Inflammatory macrophage treated with lipopolysaccharide for 1 hour (primary cell): ENCODE measurements at places on chromosomes 4 and X.

- no peak for DNase-seq
Observed at GRCh38 chrX:149467461-149467860, 37.6 kb downstream of the IDS start.

GRCh38 chrX:104334971-104335370, 80.2 kb upstream of the ESX1 start:
- no peak for DNase-seq

DNA sequence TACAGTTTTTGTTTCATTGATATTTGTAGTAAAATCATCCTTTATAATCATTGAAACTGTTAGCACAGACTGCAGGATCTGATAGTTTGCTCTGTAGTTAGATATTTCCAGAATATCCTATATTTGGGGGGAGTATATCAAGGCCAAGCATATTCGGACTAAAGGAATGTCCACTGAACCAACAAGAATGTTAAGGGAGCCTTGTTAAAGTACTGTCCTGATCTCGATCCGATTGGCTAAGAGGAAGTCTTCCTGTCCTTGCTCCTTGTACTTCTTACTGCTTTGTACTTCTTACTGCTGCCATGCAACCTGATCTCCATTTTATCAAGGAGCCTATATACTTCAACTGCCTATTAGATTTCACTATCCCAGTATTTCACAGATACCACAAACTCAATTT, 449.3 kb downstream of the RPA4 start:
- no peak for DNase-seq

DNA sequence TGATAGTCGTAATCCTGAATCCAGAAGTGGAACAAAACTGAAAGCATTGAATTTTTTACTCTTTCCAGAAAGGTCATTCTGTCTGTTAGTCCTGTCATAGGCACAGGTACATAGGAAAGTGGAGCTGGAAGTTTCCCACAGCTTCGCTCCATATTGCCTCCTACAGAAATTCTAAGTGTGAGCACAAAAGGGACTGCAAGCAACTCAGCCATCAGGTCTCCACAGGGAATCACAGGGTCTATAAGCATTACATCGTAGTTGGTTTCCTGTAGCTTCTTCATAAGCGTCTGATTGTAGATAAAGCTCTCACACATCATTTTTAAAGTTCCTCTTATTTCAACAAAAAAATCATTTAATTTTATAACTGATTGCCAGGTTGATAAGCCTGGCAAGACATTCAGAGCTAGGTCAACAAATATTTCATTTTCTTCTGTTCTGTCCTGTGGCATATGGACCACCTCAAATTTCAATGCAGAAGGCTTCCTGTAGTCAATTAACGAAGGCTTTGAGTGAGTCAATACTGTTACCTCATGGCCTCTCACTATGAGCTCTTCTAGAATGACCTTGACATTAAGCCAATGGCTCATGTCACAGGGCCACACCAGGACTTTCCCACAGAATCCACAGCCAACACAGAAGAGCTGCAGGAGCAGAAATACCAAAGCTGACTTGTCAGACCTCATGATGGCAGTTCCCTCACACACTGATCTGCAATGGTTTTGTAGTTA, at the start of gene UGT2A3:
Gene UGT2A3, minus strand, starts transcription at position 727 of the 728 bp plus-strand sequence. Its CDS starts 44 bp downstream, at position 683.
- no peak for DNase-seq

- DNase-seq, result no peak
Observed at GRCh38 chr4:168743601-168744000, 246.7 kb downstream of the PALLD start.

GRCh38 chr4:148095346-148095923, 346.8 kb downstream of the NR3C2 start:
- DNase-seq, result no peak

- peak; percentile 49 for DNase-seq
Observed at GRCh38 chr4:27129871-27130366, 269.3 kb downstream of the STIM2 start.

GRCh38 chr4:99809326-99809725, 7.3 kb upstream of the DAPP1 start:
- no peak for DNase-seq

- DNase-seq, result no peak
Observed at GRCh38 chr4:5460106-5460801, 248.1 kb downstream of the EVC2 start.

GRCh38 chrX:154459832-154460231, 1.8 kb downstream of the PLXNA3 start:
- DNase-seq, result no peak

DNA sequence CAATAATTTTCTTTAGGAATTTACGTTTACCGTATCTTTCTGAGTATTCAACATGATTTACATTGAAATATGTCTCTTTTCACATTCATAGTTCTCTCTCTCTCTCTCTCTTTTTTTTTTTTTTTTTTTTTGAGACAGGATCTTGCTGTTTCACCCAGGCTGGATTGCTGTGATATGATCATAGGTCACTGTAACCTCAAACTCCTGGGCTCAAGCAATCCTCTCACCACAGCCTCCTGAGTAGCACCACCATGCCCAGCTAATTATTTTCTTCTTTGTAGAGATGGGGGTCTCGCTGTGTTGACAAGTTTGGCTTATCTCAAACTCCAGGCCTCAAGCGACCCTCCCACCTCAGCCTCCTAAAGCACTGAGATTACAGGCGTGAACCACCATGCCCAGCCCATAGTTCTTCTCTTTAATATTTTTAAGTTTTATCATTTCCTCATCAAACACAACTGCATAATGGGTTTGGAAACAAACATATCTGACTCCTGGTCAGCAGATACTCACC, 9.8 kb downstream of the SRP72 start:
- no peak for DNase-seq

DNA sequence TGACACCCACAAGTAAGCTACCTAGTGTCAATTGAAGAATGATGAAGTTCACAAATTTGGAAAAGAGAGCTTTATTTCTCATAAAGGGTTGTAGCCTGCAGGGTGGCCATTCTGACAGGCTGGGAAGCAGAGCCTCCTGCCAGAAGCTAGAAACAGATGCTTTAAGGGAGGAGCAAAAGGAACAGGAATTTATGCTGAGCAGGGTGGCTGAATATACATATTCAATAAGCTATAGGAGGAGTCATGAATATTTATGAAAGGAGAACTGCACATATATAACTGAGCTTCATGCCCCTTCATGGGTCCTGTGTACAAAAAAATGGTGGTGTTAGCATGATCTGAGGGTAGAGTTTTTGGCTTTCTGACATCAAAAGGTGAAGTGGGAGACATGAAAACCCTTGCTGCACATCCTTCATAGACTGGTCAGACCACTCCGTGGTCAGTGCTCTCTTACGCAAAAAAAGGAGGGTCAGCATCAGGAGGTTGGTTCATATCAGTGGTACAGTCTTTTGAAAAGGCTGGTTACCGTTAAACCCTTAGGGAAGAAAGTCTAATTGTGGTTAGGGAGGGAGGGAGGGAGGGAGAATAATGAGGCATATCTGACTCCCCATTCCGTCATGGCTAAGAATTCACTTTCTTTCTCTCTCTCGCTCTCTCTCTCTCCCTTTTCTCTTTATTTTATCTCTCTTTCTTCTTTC, 121.4 kb downstream of the LUZP4 start:
- DNase-seq, result no peak

GRCh38 chr4:178599521-178599920, 1157.3 kb upstream of the AGA start:
- DNase-seq, result no peak

DNA sequence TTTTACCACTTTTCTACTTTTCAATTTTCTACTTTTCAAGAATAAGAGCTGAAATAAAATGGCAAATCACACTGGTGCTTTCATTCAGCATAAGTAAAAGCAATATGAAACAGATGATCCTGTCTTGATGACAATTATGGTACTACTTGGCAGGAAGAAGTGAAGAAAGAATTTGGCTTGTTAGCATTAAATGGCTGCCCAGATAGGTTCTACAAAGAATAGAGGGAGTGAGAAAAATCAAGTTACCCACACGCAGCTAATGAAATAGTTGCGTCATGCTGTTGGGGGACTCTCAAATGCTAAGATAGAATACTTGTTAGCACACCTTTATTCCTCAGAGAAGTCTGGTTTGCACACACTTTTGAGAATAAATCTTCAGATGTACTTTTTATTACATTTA, 12.5 kb upstream of the LCORL start:
- no peak for DNase-seq

- DNase-seq, result peak; percentile 29
Observed at GRCh38 chr4:85147481-85148076, 181.1 kb upstream of the WDFY3 start.

DNA sequence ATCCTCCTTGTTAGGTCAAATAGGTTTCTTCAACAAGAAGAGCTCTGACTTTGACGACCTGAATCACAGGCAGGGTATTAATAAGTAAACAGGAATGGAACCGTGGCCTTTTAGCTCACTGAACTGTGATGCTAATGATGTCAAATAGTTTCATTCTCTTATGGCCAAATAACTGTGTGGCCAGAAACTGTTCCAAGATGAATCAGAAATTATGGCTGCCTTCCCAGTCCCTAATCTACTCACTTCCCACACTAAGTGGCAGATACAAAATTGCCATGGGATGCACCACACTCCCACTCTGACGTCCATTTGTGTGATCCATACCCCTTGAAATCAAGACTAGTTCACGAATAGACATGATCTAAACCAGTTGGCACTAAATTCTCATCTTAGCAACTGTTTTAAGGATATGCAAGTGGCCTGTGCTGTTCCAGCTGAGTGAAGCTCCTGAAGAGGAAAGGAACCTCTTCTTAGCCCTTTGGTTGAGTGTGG, 455.4 kb downstream of the IL15 start:
- no peak for DNase-seq

DNA sequence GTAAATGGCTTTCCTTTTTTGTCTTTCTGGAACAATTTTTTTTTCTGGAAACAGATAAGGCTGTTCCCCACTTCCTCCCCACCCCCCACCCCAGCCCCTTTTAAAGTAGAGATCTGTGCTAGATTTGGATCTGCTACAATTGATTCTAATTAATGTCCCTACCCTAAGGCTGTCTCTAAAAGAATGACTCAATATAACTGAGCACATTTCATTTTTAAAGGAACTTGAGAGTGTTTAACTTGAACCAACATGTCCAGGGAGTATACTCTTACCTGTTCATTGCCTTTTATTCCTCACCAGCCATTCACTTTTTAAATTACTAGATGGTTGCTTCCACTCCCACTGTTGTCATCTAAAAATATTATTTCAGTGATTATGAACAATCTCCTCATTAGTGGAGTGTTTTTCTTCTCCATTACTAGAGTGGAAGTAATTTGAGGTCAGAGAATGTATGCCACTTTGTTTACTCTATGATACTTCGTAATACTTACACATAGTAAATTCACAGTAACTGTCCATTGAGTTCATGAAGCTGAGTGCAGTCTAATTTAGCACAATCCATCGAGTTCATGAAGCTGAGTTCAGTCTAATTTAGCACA, 14.1 kb upstream of the CNOT6L start:
- DNase-seq, result no peak

- DNase-seq, result peak; percentile 90
Observed at GRCh38 chr4:87209696-87210095, 10.7 kb downstream of the KLHL8 start.

DNA sequence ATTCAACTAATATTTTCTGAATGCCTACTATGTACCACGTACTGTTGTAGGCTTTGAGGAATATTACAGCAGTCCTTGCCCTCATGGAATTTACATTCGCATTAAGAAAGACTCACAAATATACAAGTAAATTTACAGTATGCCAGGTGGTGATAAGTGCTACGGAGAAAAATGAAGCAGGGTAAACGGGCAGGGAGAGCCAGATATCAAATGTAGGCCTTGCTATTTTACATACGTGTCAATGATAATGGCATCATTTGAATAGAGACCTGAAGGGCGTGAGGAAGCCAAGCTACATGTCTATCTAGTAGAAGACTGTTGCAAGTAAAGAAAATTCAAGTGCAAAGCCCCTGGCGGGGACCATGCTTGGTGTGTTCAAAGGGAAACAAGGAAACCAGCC, 65.2 kb downstream of the AMMECR1 start:
- no peak for DNase-seq

GRCh38 chr4:26822546-26822945, 38.1 kb upstream of the STIM2 start:
- peak; percentile 58 for DNase-seq

GRCh38 chr4:162706632-162707031, 460.1 kb downstream of the NAF1 start:
- DNase-seq, result no peak

- peak; percentile 28 for DNase-seq
Observed at GRCh38 chrX:152917656-152918579, 20.1 kb downstream of the ZNF185 start.

- DNase-seq, result no peak
Observed at GRCh38 chrX:4588466-4588865, 875.0 kb upstream of the PRKX start.

- peak; percentile 60 for DNase-seq
Observed at GRCh38 chrX:23786268-23786815, 3.4 kb downstream of the SAT1 start.

DNA sequence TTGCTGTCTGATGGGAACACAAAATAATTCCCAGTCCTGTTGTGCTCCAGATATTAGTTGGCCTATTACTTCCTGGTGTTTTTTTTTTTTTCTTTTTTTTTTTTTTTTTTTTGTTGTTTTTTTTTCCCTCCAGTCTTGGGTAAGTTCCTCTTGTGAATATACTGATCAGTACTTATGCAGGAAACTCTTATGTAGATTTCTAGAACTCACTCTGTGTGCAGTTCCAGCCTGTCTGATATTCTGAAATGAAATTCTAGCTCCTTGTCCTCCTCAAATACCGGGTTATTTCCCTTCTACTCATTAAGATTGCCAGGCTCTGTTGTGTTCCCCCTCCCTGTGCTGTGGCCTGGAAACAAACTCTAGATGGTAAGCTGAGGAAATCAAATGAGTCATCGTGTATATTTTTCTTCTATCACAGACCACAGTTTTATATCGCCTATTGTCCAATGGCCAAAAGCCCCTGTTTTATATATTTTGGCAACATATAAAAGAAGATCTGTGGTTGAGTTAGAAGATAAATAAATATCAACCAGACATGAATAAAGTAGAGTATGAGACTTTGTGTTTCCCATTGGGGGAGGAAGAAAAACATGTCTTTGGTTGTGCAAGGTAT, 124.3 kb upstream of the UGT8 start:
- DNase-seq, result no peak

DNA sequence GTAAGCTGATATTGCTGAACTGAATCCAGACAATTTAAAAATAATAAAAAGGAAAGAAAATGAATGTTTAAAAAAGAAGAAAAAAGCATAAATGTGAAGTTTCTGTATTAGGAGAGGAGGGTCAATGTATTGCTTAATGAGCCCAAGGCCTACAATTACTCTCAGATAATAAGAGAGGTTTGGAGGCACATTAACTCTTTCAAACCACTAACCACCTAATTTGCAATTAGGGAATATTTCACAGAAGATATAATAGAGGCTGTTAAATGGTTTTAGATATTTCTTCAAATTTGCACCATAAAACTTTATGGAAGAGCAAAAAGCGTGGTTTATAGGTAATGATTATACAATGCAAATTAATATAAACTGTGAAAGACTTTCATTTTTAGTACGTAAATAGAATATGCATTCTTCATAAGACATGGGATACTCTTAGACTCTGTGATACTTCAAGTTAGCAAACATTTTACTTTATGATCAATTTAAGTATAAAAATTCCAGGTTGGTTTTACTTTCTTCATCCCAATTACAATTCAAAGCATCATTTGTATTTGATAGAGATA, 364.2 kb upstream of the GALNTL6 start:
- DNase-seq, result no peak

GRCh38 chr4:125116431-125116830, 198.3 kb upstream of the FAT4 start:
- DNase-seq, result no peak
